GM18507 (cell line): ENCODE measurements at places on chromosomes 3 and 15.

DNA sequence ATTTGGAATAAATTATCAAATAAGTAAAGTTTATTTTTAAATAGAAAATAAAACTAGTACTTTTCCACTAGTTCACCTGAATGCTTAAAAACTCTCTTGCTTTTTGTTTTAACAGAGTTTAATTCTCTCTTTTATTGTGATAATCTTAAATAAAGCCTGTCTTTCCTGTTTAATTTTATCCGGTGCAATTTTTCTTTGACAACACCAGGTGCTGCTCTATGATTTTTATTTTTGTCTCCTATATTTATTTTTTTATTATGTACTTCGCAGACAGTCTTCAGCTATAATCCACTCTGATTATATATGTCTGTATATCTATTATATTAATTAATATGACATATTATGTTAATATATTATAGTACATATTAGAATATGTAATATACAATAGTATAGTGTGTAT, 1293.0 kb upstream of the EPHA6 start:
- DNase-seq, result no peak

GRCh38 chr3:37601832-37602231, 259.8 kb upstream of the CTDSPL start:
- no peak for DNase-seq

GRCh38 chr3:153162513-153163392, 727 bp downstream of the RAP2B start:
- no peak for DNase-seq

DNA sequence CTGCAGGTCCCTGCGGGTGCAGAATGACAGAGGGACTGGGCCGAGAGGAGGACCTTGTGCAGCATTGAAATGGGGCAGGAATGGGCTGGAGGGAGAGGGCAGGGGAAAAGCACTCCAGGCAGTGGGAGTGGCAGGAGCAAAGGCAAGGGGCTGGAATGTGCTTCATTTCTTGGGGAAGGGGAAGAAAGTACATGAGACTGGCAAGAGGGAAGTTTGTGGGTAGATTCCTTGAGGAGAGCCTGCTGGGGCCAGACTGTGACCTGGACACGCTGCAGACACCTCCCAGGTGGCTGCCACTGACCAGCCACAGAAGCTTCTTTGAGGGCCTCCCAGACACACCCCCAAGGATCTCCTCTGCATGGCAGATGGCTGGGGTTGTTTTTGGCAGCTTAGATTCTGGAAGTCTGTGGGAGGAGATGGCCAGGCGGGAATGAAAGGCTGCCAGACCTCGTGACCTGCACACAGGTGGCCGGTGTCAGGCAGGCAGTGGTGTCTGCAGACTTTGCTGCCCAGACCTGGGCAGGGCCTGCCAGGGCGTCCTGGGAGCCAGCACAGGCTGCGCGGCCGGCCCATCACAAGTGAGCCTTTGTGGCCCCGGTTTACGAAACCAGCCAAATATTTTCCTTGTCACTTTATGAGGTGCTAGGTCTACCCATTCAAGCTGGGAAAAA, 53.1 kb downstream of the SPSB4 start:
- DNase-seq, result no peak

DNA sequence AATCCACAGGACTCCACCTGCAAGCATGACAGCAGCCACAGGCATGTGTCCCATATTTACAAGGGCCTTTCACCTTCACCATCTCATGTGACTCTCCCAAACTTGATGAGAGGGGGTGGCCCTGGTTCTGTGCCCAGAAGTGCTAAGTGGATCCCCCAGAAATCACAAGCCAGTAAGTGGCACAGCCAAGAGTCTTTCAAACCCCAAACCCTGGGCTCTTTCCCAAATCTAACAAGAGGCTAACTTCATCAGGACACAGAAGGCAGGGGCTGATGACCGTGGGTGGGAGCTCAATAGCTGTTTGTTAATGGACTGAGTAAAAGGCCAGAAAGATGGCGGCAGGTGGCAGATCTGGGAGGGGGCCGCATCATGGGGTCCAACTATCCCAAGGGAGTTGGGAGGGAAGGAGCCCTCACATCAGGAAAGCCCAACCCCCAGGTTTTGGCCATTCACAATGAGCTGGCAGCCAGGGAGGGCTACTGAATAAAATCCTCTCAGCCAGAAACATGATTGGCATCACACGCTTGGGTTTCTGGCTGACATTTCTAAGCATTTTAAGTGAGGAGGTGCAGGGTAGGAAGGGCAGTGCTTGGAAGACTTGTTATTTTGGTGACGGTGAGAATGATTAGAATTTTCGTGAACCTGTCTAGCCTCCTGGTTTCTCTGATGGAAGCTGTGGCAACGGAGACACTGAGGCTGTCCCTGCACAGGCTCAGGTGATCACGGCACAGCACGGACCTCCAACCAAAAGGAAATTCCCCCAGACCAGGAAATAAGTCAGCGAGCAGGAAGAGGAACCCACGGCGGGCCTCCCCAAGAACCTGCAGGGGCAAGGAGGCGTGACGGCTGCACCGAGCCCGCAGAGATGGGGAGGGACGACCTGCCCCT, 109.3 kb downstream of the OXNAD1 start:
- DNase-seq, result no peak

GRCh38 chr15:78055919-78056713, 21.4 kb downstream of the TBC1D2B start:
- no peak for DNase-seq

DNA sequence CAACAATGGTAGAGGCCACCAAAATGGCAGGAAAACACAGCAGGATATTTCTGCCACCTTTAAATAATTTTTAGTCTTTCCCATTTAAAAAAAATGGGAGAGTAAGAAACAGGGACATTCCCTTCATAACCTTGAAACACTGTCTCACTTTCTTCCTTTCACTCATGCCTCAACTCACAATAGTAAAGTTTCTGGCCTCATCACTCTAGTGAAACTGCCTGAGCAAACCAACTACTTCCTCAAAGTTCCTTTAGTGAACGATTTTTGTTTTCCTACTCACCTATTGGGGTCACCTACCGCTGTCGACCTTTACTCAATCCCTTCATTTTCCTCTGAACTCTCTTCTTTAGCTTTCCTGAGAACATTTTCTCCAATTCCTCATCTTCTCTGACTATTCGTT, 33.0 kb downstream of the SHC4 start:
- DNase-seq, result no peak

DNA sequence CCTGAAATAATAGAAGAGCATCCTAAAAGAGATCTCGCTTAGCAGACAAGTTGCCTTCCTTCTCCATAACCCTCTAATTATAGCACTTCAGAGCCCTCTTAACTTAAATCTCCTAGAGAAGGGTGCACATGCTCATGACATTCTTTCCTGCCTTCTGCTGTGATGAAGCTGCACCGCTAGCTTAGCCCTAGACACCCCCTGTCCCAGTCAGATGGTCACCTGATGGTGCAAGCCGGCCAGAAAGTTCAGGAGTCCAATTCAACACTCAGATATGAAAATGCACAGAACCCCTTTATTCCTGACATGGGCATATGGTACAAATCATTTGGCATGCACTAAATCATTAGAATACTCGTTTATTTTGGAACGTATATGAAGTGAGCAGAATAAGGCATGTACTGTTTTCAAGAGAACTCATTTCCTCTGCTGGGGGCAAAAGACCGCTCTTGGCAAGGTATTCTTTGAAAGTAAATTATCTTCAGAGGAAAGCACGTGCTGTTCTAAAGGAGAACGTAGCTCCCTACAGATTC, 420.4 kb upstream of the PROK2 start:
- DNase-seq, result no peak

DNA sequence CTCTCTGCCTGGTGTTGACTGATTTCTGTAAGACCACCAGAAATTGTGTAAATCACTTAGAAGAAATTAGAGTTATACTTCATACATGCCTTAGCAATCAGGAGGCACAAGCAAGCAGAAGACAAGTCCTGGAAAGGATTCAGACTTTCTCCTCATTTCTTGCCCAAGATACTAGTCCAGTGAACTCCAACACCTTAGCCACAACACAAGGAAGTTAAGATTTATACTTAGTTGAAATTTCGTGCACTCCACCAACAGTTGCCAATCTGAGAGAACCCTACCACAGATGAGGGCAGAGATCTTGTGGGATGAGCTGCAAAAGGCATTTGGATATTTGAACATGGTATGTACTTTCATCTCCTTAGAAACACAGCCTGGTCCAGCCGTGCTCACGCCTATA, 2.3 kb downstream of the P3H2 start:
- no peak for DNase-seq

DNA sequence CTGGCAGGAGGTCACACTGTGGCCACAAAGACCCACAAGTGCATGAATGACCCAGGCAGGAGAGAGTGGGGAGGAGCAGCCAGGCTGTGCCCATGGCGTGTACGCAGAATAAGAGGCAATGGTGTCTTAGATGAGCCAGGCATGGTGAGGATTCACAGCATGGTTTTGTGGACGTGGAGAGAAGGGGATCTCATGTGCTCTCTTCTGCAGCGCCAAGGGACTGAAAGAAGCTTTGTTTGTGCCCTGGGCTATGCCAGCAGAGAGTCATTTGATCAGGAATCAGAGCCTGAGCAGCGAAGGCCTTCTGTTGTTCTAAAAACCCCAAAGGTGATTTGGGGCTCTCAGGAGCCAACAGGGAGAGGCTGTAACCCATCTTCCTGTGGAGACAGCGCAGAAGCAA, 18.7 kb upstream of the RPP14 start:
- DNase-seq, result no peak

- no peak for DNase-seq
Measured at GRCh38 chr3:30464381-30464780, 142.0 kb upstream of the TGFBR2 start.

GRCh38 chr3:120762615-120763014, 20.1 kb downstream of the GTF2E1 start:
- no peak for DNase-seq
